OCI-M1 (cell line): ENCODE measurements at places on chromosomes 3 and 15.

GRCh38 chr3:130894986-130895280, 1.0 kb downstream of the ATP2C1 start:
- no peak for DNase-seq

DNA sequence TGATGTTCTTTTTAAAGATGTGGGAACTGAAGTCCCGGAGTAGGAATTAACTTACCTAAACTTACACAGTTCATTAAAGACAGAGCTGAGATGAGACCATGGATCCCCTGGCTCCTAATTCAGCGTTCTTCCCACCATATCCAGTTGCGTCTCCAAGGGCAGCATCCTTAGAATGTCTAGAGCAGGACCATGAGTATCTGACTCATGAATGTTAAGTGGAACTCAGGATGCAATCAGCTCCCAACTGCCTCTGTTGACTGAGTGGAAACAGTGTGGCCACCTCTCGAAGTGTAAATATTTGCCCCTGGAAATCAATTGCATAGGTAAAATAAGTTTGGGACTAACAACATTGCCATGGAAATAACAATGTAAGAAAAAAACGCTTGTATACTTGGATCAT, 2.5 kb downstream of the SNTN start:
- DNase-seq, result no peak

- DNase-seq, result no peak
Observed at GRCh38 chr3:132160198-132160597, 125.4 kb upstream of the CPNE4 start.

DNA sequence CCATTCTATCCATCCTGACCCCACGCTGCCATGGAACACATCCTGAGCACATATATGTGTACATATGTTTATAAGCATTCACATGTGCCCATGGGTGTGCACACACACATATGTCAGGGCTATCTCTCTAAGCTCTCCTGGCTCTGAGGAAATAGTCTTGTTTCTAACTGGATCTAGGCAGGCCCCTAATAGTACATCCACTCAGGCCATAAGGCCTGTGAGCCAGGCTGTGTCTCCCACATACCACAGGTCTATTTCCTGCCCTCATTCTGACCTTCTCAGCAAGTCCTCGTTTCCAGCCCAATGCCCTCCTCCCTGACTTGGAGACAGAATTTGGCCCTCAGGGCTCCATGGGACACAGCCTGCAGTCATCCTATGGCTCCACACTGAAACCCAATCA, 284.8 kb upstream of the CTNNB1 start:
- no peak for DNase-seq

DNA sequence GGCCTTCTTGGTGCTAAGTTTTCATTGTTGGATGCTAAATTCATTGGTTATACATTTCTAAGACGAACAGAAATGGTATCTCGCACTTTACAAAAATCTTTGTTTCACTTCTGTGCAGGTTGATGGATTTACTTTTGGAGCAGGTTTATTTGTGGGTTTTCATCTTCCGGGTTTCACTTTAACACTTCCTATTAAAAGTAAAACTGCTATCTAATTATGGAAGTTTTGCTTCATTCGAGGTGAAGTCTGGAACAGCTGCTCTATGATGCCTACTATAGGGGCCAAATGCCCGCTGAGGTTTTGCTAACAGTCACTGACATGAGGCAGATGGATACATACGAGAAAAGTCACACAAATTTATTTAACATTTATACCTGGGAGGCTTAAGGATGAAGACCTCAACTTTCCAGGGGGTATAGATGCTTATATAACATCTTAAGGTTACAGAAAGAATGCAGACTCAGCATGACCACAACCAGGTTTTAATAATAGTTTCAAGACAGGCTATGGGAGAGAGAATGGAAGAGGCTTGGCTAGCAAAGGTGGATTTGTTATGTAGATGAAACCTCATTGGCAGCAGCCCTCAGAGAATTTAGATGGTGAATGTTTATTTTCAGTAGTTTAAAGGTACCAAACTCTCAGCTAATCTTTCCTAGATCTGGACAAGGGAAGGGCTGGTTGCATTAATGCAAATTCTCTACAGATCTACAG, 54.2 kb downstream of the OSTN start:
- no peak for DNase-seq

DNA sequence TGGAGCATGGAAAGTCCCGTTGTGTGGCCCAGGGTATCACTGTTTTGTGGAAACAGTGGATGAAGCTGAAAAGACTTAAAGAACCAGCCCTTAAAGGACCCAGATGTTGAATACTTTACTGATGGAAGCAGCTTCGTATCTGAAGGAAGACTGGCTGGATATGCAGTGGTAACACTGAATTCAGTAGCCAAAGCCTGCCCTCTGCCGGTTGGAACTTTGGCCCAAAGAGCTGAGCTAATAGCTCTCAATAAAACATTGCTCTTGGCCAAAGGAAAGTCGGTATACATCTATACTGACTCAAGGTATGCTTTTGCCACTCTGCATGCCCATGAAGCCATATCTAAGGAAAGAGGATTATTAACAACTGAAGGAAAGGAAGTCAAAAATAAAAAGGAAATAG, 885.4 kb downstream of the PDCD6IP start:
- peak; percentile 78 for DNase-seq

- no peak for DNase-seq
Observed at GRCh38 chr3:4218456-4219226, 84.5 kb upstream of the SETMAR start.
